HS-27A (cell line): ENCODE measurements at places on chromosomes 4 and X.

DNA sequence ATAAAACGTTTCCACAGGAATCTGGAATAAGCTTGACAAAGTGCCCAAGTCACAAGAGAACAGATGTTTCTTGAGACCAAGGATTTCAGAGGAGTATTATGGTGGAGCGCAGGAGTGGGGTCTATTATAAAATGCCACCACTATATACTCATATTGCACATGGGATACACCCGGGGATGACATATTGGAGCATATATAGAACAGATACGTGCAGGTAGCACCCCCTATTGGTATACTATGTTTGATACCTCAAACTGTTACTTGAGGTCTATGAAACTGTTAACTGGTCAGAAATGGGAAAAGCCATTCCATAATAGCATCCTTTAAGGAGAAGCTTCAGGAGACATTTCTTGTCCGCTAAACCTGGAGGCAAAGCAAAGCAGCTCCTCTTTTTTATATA, 86.0 kb downstream of the PCYT1B start:
- no peak for DNase-seq

DNA sequence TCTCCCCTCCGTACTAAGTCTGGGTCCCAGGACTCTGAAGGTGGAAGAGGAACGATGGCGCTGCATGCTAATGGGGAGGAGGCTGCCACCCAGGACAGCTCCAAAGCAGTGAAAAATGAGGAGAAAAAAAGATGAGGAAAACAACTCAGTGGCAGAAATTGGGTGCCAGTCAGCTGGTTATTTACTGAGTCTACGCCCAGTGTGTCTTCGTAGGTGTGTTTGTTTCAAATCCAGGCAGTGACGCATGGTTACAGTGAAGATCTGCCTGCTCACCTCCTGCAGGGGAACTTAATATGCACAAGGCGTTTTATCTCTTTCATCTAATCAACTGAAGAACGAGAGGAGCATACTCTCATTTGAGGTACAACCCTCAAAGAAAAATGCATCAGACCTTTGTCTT, 70.9 kb upstream of the FBXW7 start:
- DNase-seq = no peak

- DNase-seq = no peak
Measured at GRCh38 chr4:120446051-120446567, 379.5 kb upstream of the MAD2L1 start.

DNA sequence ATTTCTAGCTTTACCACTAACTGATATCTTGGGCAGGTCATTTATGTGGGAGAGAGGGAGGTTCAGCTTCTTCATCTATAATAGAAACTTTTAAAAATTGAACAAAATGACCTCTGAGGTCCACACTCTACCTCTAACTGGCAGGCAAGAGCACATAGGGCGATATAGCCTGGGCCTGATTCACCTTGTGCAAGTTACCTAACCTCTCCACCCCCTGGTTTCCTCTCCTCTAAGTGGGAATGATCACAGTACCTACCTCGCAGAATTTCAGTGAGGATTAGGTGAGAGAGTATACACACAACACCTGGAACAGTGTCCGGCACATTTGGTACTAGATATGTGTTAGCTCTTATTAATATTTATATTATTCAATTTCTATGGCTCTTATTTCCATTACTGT, 15.5 kb downstream of the KLB start:
- no peak for DNase-seq

DNA sequence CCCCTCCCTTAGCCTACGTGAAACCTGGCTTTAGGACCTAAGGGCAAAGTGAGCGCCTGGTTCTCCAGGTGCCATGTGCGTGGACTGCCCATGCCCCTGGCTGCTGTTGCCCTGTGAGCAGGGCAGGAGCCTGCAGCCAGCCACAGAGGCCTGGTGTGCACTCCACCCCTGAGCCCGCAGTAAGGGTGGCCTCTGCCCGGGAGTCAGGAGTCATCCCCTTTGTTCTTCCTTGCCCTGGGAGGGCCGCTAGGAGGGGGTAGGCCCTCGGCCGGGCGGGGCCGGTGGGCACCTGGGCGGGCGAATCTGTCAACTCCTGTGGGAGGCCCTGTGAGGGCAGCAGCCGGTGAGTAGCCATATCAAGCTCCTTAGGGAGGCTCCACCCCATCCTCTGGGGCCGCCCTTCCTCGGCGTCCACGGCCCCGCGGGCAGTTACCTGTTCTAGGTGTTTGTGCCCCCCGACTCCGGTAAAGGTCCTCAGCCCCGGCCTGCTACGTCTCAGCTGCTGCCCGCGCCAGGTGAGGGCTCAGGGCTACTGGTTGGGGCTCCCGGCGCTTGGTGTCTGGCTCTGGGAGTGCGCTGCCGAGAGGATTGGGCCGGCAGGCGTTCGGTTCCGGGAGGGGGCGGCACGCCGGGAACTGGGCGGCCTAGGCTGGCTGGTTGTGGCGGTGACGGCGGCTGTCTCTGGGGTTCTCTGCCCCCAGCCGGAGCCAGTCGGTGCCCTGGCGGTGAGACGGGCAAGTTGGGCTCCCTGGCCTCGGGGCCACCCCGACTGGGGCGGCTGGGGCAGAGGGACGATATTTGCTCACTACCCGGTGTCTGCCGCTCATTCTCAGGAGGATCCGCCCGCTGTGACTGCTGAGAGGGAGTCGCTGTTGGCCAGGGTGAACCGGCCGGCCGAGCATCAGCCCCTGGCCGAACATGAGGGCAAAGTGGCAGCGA, 1060.2 kb downstream of the TECRL start:
- no peak for DNase-seq

DNA sequence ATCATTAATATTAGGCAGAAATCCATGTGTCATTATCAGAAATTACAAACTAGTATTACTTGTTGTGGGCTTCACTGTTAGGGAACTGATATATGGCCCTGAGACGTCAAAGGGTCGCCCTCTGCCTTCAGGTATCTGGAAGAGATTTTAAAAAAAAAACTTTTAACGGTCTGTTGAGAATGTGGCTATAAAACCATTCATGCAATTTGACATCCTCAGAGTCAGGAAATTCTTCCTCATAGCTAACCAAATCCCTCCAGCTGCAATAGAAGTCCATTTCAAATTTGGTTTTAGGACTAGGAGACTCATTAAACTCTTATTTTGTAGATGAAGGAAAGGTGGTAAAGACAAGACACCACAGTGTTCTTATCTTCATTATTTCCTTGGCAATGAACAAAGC, 194.2 kb upstream of the NOCT start:
- no peak for DNase-seq

- DNase-seq = no peak
Measured at GRCh38 chrX:23276475-23276874, 58.2 kb upstream of the PTCHD1 start.
